A673 (cell line): ENCODE measurements at places on chromosomes 16 and 17.
A peak's percentile ranks its signal among the peaks of the same experiment; 100 is the strongest.

- H3K4me3 ChIP-seq, result no peak overlapping the region
- H3K36me3 ChIP-seq, result no peaks in the 10 kb centered on the region
- H3K4me1 ChIP-seq, result no peaks in the 10 kb centered on the region
These were observed 22.8 kb downstream of the UBALD1 start for GRCh38 chr16:4591706-4592470.

GRCh38 chr17:55289106-55289446 is 24.3 kb downstream of the HLF start:
- H3K4me3 ChIP-seq, result no peak overlapping the region
- DNase-seq, result no peak
- peaks cover 4% of the 10 kb centered on the region for H3K36me3 ChIP-seq

GRCh38 chr17:17540935-17541639 is 44.9 kb upstream of the RASD1 start:
- no peak overlapping the region for H3K27ac ChIP-seq
- peaks cover 24% of the 10 kb centered on the region for H3K4me1 ChIP-seq
- no peaks in the 10 kb centered on the region for H3K27me3 ChIP-seq
- no peak for DNase-seq
- H3K4me3 ChIP-seq, result no peak overlapping the region
- no peaks in the 10 kb centered on the region for H3K36me3 ChIP-seq

- H3K4me1 ChIP-seq, result no peaks in the 10 kb centered on the region
- DNase-seq, result no peak
- no peak overlapping the region for H3K27ac ChIP-seq
These were observed 504.2 kb upstream of the SALL1 start for GRCh38 chr16:51655249-51655648.

GRCh38 chr16:65621640-65622039 is 499.8 kb upstream of the CDH11 start:
- H3K27ac ChIP-seq, result no peak overlapping the region
- H3K4me3 ChIP-seq, result no peak overlapping the region
- H3K27me3 ChIP-seq, result no peaks in the 10 kb centered on the region
- peaks cover 31% of the 10 kb centered on the region for H3K4me1 ChIP-seq
- H3K36me3 ChIP-seq, result no peaks in the 10 kb centered on the region

- no peak overlapping the region for H3K4me3 ChIP-seq
- H3K27me3 ChIP-seq, result no peaks in the 10 kb centered on the region
- peaks cover 5% of the 10 kb centered on the region for H3K36me3 ChIP-seq
- no peak for DNase-seq
- no peak overlapping the region for H3K27ac ChIP-seq
These were observed 25.6 kb downstream of the ATP6V0A1 start for GRCh38 chr17:42484304-42484703.

DNA sequence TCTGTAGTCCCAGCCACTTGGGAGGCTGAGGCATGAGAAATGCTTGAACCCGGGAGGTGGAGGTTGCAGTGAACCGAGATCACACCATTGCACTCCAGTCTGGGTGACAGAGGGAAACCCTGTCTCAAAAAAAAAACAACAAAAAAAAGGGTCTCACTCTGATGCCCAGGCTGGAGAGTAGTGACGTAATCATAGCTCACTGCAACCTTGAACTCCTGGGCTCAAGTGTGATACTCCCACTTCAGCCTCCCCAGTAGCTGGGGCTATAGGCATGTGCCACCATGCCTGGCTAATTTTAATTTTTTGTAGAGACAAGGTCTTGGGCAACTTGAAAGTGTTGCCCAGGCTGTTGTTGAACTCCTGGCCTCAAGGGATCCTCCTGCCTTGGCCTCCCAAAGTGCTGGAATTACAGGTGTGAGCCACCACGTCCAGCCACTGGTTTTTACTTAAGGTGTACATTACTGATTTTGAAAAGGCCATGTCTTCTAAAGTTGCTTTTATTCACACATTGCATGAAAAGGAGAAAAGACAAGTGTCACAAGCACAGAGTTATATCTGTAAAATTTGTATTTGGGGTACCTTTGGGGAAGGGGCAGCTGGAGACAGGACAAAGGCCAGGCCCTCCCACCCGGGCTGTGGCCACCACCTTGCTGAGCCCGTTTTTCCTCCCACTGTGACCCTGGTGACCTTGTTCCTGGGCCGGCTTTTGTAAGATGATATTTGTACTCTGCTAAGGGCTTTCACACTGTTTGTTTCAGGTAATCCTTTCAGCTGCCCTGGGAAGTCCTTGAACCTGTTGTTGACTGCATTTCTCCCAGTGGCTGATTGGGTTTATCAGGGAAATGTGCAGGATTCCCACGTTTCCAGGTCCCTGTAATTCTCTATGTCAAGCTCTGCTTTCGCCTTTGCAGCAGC is 11.5 kb downstream of the GPT2 start:
- peaks cover 3% of the 10 kb centered on the region for H3K36me3 ChIP-seq
- H3K4me3 ChIP-seq, result no peak overlapping the region
- no peak overlapping the region for H3K27ac ChIP-seq

GRCh38 chr16:79970551-79971236 is 370.2 kb upstream of the MAF start:
- H3K4me1 ChIP-seq, result no peaks in the 10 kb centered on the region
- peak; percentile 1 for DNase-seq
- H3K4me3 ChIP-seq, result no peak overlapping the region
- H3K27ac ChIP-seq, result no peak overlapping the region

- H3K27me3 ChIP-seq, result no peaks in the 10 kb centered on the region
- H3K27ac ChIP-seq, result peak overlapping the region; percentile 84
- peaks cover 13% of the 10 kb centered on the region for H3K4me1 ChIP-seq
- peak; percentile 94 for DNase-seq
- H3K36me3 ChIP-seq, result peaks cover 35% of the 10 kb centered on the region
These were observed 15.6 kb upstream of the AURKB start for GRCh38 chr17:8225813-8226535.

DNA sequence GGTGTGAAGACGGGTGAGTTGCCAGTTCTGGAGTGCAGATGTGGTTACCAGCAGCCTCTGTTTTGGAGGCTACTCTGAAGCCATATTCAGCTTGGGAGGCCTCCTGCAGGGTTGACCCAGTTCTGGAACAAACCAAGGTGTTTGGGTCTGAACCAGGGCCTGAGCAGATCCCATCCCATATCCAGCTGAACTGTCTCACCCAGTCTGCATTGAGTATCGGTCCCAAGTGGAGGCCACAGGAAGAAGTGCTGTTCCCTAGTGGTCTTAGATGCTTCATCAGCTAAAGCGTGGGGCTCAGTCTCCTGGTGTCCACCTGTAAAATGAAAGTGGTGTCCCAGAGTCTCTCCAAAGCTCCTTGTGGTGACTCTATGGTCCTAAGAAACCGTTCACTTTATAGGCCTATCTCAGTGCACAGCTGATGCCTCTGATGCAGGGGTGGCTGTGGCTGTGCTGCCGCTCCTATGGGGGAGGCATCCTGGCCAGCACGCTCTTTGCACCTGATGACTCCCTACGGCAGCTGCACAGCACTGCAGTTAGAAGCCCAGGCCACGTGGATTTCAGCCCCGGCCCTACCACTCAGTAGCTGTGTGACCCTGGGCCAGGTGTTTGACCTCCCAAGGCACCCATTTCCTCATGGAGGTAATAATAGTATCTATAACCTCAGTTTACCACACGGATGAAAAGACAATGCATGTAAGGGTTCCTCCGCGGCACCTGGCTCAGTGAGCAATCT is 21.0 kb downstream of the CBX4 start:
- no peak for DNase-seq
- H3K27me3 ChIP-seq, result no peaks in the 10 kb centered on the region
- H3K4me1 ChIP-seq, result no peaks in the 10 kb centered on the region
- no peak overlapping the region for H3K4me3 ChIP-seq
- H3K36me3 ChIP-seq, result no peaks in the 10 kb centered on the region

- H3K4me3 ChIP-seq, result no peak overlapping the region
- no peaks in the 10 kb centered on the region for H3K4me1 ChIP-seq
- no peaks in the 10 kb centered on the region for H3K27me3 ChIP-seq
- DNase-seq, result peak; percentile 64
These were observed 55.8 kb downstream of the MYH13 start for GRCh38 chr17:10316801-10317542.

- H3K27me3 ChIP-seq, result no peaks in the 10 kb centered on the region
- no peak overlapping the region for H3K27ac ChIP-seq
- no peaks in the 10 kb centered on the region for H3K36me3 ChIP-seq
- H3K4me3 ChIP-seq, result no peak overlapping the region
- H3K4me1 ChIP-seq, result peaks cover 7% of the 10 kb centered on the region
These were observed 8.6 kb downstream of the MAP2K3 start for GRCh38 chr17:21292867-21293830.

DNA sequence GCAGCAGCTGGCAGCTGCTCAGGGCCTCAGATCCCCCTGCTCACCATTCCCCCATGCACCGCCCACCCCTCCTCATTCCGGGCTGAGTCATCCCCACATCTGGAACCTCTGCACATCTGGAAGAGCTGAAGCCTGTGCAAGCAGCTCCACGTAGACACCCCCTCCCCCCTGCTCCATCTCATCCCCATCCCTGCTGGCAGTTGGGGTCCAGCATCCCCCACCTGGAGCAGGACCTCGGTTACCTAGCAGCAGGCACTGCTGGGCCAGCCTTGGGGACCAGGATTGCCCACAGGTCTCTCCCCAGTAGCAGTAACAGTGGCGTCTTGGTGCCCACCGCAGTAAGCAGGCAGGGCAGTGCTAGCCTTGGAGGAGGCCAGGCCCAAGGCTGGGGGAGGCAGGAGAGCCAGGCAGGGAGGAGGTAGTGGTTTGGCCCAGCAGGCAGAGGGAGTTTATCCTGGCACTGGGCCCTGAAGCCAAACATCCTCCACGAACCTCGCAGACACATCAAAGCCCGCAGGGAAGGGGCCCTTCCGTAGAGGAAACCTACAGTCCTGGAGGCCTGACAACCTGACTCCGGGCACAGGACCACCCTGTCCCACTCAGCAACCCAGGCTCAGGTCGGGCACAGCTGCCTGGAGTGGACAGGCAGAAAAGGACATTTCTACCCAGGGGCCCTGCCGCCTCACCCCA is 7.7 kb upstream of the TMEM92 start:
- no peaks in the 10 kb centered on the region for H3K27me3 ChIP-seq
- H3K36me3 ChIP-seq, result no peaks in the 10 kb centered on the region

GRCh38 chr17:80837711-80838110 is 153.9 kb upstream of the CHMP6 start:
- H3K4me1 ChIP-seq, result peaks cover 22% of the 10 kb centered on the region
- no peaks in the 10 kb centered on the region for H3K27me3 ChIP-seq

DNA sequence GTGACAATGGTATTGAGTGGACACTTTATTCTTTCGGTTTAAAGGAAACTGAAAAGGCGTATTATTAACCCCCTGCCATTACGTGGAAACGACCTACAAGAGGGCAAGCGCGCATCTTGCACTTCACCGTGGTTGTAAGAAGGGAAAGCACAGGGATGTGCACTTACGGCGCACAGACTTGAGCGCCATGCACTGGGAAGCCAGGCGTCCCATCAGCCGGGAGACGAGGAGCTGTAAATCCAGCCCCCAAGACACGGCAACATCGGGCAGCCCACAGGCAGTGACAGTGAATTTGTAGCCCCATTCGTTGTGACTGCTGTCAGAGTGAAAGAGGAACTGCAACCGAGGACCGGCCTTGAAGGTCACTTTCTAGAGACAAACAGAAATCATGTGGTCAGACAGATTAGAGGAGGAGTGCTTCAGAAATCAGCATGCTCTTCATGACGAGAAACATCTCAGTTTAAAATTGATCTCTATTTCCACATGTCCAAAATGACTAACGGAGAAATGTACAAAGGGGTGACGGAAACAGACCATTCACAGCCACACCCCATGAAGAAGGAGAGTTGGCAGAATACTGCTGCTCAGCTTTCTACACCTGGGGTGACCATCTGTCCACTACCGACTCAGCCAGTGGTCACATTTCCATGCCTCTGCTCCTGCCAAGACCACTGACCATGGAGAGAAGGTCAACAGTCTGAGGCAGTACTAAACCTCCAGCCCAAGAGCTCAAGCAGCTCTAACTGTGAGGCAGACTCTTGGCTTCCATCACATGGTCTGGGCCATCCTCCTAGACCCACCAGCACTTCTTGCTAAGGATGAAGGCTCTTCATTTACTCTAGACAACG is 68.6 kb downstream of the ZZEF1 start:
- H3K27me3 ChIP-seq, result no peaks in the 10 kb centered on the region
- H3K4me3 ChIP-seq, result no peak overlapping the region
- H3K4me1 ChIP-seq, result no peaks in the 10 kb centered on the region
- no peak for DNase-seq
- H3K36me3 ChIP-seq, result peaks cover 55% of the 10 kb centered on the region

- no peaks in the 10 kb centered on the region for H3K4me1 ChIP-seq
- no peak overlapping the region for H3K4me3 ChIP-seq
- no peak for DNase-seq
- no peaks in the 10 kb centered on the region for H3K36me3 ChIP-seq
- H3K27me3 ChIP-seq, result no peaks in the 10 kb centered on the region
These were observed 169.6 kb downstream of the XYLT1 start for GRCh38 chr16:17301184-17301583.

DNA sequence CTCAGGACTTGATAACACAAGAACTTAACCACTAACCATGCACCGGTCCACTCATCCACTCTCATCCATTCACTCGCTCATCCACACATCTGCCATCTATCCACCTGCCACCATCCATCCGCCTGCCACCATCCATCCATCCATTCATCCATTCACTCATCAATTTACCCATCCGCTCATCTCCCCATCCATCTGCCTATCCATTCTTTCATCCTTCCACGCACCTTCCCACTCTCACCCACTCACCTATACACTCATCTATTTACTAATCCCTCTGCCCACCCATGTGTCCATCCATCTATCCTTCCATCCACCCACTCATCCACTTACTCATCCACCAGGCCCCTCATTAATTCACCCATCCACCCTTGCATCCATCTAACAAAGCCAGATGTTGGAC is 131.0 kb downstream of the MRM1 start:
- no peak overlapping the region for H3K4me3 ChIP-seq
- no peaks in the 10 kb centered on the region for H3K4me1 ChIP-seq
- no peaks in the 10 kb centered on the region for H3K36me3 ChIP-seq
- H3K27me3 ChIP-seq, result peaks cover 11% of the 10 kb centered on the region

GRCh38 chr17:74529243-74529642 is 2.0 kb downstream of the CD300LB start:
- H3K36me3 ChIP-seq, result no peaks in the 10 kb centered on the region
- peaks cover 18% of the 10 kb centered on the region for H3K27me3 ChIP-seq

DNA sequence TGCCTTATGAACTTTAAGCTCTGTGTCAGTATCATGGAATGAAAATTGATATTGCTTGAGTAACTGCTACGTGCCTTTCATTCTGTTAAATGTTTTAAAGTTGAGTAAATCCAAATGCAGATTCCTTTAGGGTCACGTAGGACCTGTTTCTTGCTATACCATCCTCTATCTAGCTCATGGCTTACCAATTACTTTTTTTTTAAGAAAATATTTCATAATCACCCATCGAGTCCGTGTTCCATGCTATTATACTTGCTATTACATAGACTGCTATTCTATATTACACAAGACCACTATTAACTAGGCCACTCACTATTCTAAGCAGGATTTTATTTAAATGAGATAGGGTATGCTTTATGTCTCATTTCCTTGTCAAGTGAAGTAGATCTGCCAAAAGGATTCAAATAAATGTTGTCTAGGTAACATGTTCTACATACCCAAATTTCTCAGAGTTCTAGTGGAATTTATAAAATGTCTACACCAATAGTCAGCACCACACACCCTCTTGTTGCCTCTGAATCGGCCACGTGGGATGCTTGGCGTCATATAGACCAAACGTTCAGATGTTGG is 11.9 kb downstream of the ANKFN1 start:
- no peak overlapping the region for H3K27ac ChIP-seq
- H3K4me3 ChIP-seq, result no peak overlapping the region
- no peak for DNase-seq
- peaks cover 4% of the 10 kb centered on the region for H3K27me3 ChIP-seq
- no peaks in the 10 kb centered on the region for H3K36me3 ChIP-seq
